ENCODE measurements at places on chromosomes 5 and 9.

GRCh38 chr9:88313364-88314220, 74.7 kb upstream of the SPIN1 start:
- peak; percentile 52 for DNase-seq

DNA sequence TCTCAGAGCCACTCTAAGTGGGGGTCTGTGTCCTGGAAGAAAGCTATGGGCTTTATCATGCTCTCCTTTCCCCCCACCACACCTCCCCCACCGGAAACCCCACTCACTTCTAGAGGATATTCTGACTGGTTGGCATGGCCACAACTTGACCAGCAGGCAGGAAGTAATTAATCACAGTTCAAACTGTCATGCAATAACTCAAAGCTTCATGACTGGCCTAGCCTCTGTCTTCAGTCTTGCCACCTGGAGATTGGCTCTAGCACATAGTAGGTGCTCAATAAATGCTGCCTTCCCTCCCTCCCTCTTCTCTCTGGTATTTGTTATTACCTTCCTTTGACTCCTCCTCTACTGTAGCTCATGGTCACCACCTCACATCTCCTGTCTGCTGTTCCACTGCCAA, 124.7 kb downstream of the GABBR2 start:
- DNase-seq: no peak

DNA sequence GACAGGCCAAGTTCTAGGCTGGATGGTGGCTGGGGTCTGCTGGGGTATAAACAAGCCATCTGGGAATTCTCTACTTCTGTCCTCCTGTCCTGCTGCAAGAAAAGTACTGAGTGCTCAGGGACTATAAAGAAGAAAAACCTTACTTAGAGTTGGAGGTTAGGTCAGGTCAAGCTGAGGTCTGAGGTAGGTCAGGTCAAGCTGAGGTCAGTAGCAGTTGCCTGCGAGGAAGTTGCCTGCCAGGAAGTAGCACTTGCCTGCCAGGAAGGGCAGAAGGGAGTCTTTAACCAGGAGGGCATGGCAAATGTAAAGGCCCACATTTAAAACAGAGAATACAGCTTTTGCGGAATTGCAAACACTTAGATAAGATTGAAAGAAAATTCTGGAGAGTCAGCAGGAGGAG, 51.3 kb upstream of the PRLR start:
- no peak for DNase-seq

GRCh38 chr9:115204904-115205453, 87.0 kb upstream of the TNC start:
- DNase-seq: no peak

GRCh38 chr5:134541736-134542376, 16.4 kb downstream of the JADE2 start:
- DNase-seq: no peak

DNA sequence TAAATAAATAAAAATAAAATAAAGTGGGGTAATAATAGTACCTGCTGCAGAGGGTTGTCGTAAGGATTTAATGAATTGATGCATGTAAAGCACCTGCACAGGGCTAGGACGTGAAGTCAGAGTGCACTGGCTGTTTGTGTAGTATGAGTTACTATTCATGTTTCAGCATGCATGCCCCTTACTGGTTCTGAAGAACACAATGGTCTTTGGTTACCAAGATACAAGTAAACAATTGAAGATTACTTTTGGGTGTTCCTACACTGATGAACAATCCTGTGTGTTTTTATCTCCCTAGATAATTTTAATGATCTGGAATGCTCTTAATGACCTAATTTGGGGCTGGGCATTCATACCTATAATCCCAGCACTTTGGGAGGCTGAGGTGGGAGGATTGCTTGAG, 23.2 kb upstream of the PRRC2B start:
- DNase-seq: no peak

DNA sequence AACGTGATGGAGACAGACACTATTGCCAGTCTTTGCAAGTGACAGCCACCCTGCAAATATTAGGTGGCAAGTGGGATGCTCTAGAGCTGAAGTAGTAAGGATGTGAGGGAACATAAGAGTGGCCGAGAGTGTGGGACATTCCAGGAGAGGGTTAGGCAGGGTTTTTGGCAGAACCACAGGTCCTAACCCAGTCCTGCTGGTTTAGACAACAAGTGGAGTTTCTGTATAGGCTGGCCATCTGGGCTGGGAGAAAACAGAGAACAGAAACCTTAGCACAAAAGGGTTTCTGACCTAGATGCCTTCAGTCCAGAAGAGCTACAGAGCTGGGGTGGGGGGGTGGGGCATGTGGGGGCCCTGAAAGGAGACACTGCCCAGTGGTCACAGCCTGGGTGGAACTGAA, 107.4 kb downstream of the TMEM174 start:
- DNase-seq: no peak
